ENCODE measurements at places on chromosomes 1 and 21.

- DNase-seq, result no peak
These were observed 177.5 kb downstream of the HIVEP3 start for GRCh38 chr1:41741244-41741643.

DNA sequence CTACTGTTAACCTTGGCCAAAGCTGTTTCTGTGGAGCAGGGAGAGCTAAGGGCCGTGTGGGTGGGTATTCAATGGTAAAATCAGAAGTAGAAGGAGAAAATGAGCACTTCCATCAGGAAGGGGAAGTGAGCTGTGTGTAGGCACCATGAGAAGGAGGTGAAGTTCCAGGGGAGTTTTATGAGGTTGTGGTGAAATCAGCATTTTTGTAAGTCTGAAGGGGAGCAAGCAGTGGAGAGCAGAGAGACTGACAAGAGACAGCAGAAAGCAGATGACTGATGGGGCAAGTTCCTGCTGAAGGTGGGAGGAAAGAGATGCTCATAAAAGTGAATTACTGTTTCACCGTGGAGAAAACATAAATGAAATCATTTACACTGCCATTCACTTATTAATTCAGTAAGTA, 2.7 kb upstream of the GPR88 start:
- no peak for DNase-seq

DNA sequence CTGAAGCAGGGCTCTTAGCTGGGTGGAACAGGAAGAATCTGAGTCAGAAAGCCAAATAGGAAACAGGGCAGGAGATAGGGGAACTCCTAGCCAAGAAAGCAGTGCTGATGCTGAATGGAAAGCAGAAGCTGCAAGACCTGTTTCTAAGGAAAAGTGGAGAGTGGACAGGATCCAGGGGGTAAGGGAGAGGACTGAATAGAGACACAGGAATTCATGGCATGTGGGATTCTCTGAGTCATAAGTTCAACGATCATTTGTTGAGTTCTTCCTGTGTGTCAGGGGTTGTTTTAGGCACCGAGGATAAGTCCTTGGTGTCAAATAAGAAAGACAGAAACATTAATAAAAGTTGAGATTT, 153.8 kb upstream of the FGGY start:
- DNase-seq, result peak; percentile 97

DNA sequence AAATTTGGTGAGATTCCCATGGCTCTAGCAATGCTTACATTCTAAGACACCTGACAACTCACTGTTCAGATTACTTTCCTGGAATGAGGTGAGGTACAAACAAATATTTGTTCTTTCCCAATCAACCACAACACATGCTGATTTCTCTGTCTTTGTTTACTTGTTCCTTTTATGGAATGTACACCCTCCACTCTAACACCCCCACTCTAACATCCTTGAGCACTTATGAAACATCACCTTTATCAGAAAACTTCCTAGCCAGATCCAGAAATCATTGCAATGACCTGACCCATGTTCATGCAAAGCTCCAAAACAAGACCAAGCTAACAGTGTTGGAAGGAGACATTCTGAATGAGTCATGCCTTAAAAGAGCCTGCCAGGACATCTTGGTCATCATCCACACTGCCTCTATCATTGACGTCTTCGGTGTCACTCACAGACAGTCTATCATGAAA, 35.5 kb downstream of the HSD3B1 start:
- no peak for DNase-seq

DNA sequence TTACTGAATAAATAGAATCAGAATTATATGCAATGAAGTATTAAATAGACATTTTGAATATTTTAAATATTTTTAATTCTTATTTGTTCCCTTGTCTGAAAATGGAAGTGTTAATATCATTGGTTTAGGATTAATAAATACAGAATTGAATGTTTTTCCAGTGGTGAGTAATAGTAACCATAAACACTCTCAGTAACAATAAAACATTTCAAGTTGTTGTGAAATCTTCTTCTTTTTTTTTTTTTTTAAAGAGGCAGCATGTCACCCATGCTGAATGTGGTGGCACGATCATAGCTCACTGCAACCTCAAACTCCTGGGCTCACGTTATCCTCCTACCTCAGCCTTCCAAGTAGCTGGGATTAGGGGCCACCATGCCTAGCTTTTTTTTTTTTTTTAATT, 86.2 kb upstream of the ZBTB18 start:
- DNase-seq, result no peak

GRCh38 chr1:2812136-2812535, 10.6 kb upstream of the TTC34 start:
- no peak for DNase-seq

GRCh38 chr1:114482585-114482984, 28.4 kb downstream of the TRIM33 start:
- DNase-seq, result no peak

DNA sequence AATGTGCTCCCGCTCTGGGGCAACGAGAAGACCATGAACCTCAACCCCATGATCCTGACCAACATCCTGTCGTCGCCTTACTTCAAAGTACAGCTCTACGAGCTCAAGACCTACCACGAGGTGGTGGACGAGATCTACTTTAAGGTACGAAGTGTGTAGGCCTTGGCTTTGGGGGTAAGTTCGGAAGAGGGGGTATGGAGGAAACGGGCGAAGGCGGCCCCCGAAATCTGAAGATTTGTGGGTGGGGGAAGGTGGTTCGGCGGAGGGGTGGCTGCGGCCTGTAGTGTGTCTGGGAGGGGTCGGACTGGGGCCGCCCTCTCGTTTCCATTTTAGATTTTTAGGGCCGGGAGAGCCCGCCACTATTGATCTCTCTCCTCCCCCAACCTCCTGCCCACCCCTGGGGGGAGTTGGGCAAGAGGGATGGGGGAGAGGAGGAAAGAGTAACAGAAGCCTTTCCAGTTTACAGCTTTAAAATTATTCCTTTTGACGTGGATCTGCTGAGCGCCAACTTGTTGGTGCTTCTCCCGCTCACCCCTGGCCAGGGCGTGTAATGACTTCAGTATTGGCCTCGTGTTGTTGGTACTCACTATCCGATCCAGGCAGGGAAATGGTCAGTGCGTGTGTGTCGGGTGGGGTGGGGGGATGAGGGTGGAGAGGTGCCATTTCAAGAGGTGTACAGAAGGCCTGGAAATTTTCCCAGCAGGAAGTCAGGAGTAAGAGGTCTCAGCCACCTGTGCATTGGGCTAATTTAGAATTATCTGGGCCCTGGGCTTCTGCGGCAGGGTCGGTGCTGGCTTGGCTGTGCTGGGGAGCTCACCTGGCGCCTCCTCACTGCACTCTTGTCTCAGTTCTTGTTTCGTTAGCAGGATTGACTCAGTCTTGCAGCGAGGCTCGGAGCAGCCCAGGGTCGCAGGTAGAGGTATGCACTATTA, 880 bp downstream of the PRPF38B start:
- peak; percentile 74 for DNase-seq

Data from fibroblast of skin of right quadriceps (primary cell).